GM20000 (cell line): ENCODE measurements at places on chromosomes 2 and 18.

DNA sequence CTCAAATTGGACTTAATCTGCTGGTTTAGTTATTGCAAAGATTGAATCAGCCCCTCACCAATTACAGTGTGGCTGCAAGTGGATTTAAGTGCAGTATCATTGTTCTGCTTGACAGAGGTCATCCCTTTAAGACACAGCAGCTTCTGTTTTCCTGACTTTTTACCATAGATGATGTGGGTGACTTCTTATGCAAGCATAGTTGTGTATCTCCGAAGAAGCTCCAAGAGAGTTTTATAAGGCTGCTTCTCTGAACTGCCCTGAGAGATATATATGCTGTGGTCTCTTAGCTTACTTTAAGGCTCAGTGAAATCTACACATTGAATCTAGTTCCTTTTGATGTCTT lies 3.5 kb downstream of the TRIB2 start:
- no peak for DNase-seq

DNA sequence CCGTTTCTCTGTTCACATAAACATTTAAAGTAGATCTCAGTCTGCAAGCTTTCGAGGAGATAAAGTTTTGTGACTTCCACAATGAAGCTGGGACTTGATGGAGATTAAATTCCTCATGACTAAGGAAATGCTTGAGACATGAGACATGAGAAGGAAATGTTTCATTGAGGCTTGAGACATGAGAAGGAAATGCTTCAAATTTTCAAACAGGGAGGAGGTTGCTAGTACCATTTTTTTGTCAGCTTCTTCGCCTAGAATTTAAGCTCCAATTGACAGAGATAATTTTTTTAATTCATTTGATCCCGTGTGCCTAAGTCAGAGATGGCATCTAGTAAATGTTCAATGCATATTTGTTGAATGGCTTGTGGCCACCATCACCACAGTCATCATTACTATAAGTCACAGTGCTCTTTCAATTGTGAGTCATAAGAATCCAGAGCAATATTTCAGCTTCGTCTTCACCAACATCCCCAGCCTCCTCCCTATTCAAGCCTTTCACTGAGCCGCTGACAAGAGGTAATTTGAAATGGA lies 543 bp upstream of the MARCHF4 start:
- no peak for DNase-seq

DNA sequence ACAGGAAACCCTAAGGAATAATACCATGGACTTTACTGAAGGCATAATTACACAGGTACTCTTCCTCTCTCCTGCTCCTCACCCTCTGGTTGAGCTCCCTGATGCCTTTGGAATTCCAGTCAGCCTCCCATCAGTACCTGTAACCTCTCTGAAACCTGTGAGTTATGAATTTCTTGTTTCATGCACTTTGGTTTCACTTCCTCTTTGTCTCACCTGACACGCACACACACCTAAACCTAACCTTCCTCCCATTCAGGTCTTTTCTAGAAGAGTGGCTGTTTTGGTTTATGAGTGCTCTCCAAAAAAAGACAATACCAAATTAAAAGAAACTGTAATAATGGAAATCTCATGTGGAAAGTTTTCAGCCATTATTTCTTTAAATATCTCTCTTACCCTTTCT lies 451.3 kb upstream of the VWC2L start:
- no peak for DNase-seq

- DNase-seq, result peak; percentile 54
These were observed 45.2 kb downstream of the PCBP1 start for GRCh38 chr2:70132244-70133126.

DNA sequence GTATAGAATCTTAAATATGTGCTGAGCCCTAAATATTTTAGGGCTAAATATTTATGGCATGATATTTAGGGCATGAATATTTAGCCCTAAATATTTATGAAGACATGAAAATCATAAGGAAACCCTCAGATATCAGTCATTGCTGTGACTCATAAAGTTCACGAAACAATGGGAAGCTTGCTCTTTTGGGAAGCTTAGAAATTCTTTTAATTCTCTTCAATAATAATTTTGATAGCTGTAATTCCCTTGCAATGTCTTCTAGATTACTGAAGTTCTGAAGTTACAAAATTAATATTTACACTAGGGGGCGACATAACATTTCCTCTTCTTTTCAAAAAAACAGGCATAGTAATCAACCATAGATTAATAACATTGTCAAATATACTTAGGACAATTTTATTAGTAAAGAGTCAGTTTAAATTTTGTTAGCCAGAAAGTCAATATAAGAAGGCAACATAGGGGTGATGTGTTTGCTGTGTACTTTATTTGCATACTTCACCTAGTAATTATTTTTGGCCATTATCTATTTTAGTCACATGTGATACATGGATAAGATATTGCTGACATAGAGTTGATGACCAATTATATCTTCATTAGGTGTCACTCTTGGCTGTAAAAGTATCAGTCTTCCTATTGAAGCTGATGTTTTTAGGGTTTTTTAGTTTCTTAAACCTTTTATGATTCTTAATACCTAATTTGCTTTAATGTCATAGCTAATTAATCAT lies 13.2 kb downstream of the ZNF804A start:
- DNase-seq, result no peak

- DNase-seq, result no peak
These were observed 12.2 kb downstream of the FHOD3 start for GRCh38 chr18:36309436-36310391.
